NCI-H2081 treated with DMSO at 0.1 percent for 48 hours (cell line): ENCODE measurements at places on chromosomes 16 and 17.

GRCh38 chr17:48024149-48025039, 13.2 kb downstream of the COPZ2 start:
- no peak for DNase-seq

- DNase-seq: no peak
Observed at GRCh38 chr16:66511602-66512271, 38.2 kb downstream of the TK2 start.

- no peak for DNase-seq
Observed at GRCh38 chr16:66677836-66678235, 18.7 kb downstream of the CMTM4 start.

DNA sequence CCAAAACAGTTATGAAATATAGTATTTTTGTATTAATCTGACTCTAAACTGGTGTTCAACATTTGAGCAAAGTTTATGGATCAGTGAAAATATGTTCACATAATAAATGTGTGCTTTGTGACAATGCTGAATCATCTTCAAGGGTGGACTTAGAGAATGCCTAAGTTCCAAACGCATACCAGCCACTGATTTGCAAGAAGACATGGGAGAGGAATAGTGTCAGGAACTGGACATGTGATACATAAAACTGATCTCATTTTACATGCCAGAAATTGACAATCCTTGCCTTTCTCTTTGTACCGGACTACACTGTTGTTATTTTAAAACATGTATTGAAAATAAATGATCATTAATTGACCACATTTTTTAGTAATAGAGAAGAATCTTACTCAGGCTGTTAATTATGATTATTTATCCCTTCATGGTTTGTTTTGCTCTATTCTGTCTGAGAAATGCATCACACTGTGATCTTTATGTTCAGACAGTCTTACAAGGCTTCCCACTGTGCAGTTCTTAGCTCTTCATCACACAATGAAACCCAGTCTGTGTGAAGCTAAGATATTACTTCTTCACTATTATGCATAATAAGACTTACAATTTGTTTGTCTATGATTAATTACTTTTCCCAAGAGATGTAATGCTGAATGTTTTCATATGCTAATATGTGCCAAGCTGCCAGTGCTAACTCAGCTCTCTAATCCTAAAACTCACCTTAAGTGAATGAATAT, 1180.6 kb upstream of the CDH8 start:
- no peak for DNase-seq

DNA sequence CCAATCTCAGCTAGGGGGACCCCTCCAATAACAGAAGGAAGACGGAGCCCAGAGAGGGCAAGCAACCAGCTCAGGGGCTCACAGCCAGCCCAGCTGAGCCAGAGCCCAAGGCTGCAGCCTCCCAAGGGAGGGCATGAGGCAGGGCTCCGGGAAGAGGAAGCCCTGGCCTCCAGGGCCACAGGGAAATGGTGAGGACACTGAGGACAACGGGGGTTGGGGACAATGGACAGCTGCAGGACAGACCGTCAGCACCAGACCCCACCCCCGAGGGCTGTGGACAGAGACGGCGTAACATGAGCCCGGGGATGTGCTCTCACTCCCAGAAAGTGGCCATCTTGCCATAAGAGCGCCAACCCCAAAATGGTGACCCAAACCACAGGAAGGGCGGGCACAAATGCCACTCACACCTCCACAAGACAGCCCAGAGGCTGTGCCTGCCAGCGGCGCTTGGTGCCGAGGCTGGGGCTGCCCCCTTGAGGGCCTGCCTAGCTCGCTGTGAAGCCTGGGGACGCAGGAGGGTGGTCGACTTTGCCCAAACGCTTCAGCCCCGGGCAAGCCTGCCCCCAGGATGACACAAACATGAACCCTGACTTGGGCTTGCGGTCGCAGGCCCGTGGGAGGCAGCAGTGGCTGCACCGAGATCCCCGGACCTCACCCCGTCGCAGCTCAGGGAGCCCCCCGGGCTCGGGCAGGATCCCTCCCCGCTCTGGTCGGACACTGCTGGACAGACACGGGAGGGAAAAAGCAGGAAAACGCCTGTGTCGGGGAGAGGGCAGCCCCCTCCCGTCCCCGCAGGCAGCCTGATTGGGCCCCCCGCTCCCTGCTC, 10.5 kb downstream of the PIMREG start:
- DNase-seq: no peak

DNA sequence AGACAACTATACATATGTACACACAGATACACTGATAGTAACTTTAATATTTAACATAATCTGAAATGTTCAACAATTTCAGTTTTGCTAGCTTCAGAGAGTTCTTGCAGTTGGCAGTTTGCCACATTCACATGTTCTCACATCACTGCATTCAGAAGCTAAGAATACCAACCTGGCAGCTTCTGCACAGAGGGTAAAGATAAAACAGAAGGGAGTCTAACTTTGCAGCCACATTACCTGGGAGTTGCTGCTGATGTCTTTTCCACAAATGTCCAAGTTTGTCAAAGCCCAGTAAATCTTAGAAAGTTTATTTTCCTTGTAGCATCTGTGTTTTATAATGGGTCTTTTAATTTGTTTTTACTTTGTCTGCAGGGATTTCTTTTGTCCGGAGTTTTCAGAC, 332.0 kb downstream of the BCAS3 start:
- DNase-seq: no peak

DNA sequence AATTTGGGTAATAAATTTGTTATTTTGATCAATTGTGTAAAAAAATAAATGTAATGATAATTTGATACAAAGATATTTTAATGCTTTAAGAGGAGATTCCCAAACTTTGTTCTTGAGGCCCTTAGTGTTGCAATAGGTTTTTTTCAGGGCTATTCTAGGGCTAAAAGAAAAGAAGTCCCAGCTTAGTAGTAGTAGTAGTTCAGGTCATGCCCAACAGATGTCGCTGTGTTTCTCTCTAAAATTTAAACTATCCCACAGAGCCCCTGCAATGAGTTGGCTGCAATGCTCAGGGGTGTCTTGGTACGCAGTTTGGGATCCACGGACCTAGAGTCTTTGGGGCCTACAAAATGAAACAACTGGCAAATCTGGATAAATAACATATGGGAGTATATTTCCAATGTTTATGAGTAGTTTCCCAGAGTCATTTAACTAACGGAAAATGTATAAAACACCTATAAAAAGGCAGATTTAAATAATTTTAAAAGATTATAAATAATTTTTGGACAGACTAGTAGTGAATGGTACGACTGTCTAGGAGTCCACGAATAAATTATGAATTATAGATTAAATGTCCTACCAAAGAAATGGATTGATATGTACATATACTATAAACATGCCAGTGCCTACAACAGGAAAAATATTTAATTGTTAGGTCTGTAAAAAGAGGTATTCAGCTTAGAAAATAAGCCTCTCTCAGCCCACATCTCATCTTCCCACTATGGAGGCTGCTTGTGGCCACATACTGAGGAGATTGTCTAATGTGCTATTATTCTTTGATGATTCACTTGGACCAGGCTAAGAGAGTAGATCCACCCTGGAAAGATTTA, 228.5 kb upstream of the PMFBP1 start:
- peak; percentile 16 for DNase-seq

- DNase-seq: no peak
Observed at GRCh38 chr16:56637814-56638750, at the start of gene MT1A. MT1A (plus strand) TSS chr16:56638666; CDS start chr16:56638739, 73 bp downstream.

DNA sequence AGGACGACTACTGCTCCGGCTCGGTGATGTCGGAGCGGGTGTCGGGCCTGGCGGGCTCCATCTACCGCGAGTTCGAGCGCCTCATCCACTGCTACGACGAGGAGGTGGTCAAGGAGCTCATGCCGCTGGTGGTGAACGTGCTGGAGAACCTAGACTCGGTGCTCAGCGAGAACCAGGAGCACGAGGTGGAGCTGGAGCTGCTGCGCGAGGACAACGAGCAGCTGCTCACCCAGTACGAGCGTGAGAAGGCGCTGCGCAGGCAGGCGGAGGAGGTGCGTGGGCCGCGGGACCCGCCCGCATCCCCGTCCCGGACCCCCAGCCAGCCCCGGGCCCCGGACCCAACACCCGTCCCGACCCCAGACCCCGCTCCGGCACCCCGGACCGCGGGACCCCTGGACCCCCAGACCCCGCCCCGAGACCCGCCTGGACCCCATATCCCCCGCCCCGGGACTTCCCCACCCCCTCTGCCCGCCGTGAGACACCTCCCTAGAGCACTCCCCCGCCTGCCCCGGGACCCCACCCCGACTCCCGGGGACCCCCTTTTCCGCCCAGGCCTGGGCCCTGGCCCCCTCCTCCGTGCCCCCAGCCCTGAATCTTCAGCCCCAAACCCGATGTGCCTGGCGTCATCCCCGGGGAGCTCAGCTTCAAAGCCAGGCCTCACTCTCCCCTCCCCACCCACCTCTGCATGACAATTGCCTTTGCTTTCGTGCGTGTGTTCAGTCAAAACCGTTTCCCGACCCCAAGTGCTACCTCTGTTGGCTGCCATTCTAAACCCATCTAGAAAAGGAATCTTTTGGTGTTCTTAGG, 594 bp downstream of the MAPK8IP3 start:
- no peak for DNase-seq

- no peak for DNase-seq
Observed at GRCh38 chr17:47649972-47650524, 329 bp downstream of the KPNB1 start.

DNA sequence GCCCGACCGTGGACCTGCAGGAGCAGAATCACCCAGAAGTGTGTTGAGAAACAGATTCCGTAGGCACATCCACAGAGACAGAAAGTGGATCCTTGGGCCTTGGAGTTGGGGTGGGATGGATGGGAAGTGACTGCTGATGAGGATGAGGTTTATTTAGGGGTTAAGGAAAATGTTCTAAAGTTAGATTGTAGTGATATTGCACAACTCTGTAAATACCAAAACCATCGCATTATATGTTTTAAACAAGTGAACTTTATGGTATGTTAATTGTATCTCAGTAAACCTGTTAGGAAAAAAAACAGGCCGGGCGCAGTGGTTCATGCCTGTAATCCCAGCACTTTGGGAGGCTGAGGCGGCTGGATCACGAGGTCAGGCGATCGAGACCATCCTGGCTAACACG, 3.6 kb downstream of the ENDOV start:
- no peak for DNase-seq

GRCh38 chr16:51150888-51151320, at the start of gene SALL1:
SALL1 (minus strand) TSS chr16:51151270; CDS start chr16:51151241, 29 bp downstream.
- DNase-seq: no peak

- no peak for DNase-seq
Observed at GRCh38 chr16:30121741-30122571, 1.1 kb downstream of the MAPK3 start.

DNA sequence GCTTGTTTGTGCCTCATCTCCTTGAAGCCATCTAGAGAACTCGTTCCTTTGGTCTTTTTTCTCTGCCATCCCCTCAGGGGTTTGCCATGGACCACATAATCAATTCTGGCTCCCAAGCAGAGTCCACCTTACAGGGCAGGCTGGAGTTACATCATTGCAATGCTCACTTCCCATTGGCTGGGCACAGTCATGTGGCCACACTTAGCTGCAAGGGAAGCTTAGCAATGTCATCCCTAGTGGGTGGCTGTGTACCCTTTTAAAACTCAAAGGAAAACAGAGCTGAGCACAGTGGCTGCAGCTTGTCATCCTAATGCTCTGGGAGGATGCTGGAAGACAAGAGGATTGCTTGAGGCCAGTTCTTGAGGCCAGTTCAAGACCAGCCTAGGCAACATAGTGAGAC, 41.9 kb upstream of the POLR3E start:
- no peak for DNase-seq

DNA sequence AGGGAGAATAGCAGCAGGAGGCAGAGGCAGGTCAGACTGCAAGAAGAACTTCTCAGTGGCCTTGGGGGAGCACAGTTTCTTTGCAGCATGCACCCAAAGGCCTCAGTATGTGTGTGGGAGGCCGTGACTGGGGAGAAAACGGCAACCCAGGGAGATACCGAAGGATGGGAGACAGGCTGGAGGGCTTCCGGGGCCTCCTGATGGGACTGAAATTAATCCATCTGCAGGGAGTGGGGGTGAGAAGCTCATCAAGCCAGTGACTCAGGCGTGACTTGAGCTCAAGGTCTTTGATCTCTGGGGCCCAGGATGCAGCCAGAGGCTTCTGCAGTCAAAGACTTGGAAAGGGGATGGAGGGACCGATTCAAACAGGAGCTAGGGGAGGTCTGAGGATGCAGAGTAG, 5.1 kb upstream of the C17orf113 start:
- no peak for DNase-seq

- DNase-seq: no peak
Observed at GRCh38 chr17:8880466-8880865, 13.0 kb upstream of the PIK3R6 start.

GRCh38 chr17:72434991-72435618, 314.3 kb downstream of the SOX9 start:
- DNase-seq: no peak

GRCh38 chr17:62995377-62995885, 29.4 kb downstream of the TANC2 start:
- peak; percentile 7 for DNase-seq

- DNase-seq: no peak
Observed at GRCh38 chr17:38509772-38510420, 81.6 kb downstream of the ARHGAP23 start.

DNA sequence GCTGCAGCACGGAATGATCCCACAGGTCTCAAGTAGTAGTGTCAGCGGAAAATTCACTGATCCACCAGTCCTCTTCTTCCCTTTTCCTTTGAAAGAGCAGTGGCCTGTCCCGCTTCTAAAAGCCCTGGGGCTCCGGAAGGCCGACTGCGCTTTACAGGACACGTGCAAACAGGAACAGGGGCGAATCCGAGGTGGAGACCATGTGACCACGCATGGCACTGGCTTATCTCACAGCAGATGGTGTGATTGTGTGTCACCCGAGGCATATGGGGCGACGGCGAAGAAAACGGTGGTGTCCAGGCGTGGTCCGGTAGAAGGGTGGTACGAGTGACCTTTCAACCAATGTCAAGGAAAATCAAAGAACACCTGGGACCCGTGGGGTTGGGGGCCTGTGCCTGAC, 12.0 kb upstream of the KCNJ18 start:
- DNase-seq: no peak

DNA sequence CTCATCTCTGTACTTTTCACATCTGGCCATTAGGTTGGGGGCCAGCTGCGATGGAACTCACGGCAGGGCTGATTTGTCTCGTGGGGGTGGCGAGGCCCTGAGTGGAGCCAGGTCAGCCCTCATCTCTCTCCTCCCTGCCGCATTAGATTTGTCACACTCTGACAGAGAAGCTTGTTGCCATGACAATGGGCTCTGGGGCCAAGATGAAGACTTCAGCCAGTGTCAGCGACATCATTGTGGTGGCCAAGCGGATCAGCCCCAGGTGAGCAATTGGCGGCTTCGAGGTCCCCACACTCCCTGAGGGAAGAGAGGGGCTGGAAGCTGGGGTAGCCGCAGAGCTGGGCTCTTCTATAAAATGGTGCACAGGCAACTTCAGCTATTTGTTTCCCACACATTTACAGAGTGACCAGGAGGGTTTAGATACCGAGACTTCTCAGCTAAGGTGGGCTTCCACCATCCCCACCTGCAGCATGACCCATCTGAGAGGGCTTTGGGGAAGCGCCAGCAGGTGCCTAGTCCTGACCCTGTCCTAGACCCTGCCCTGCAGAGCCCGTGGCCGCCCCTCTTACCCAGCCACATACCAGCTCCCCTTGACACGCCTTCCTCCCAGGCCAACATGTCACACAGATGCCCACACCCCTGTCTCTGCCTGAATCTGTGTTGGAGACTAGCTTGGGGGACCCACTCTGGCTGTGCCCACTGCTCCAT, 8.4 kb downstream of the TMEM98 start:
- no peak for DNase-seq
